CD4-positive, alpha-beta T cell treated with Interleukin-10 for 1 hour (primary cell): ENCODE measurements at places on chromosomes 2 and 18.
A peak's percentile ranks its signal among the peaks of the same experiment; 100 is the strongest.

GRCh38 chr2:226185616-226186211 is 613.9 kb downstream of the IRS1 start:
- no peak for DNase-seq

DNA sequence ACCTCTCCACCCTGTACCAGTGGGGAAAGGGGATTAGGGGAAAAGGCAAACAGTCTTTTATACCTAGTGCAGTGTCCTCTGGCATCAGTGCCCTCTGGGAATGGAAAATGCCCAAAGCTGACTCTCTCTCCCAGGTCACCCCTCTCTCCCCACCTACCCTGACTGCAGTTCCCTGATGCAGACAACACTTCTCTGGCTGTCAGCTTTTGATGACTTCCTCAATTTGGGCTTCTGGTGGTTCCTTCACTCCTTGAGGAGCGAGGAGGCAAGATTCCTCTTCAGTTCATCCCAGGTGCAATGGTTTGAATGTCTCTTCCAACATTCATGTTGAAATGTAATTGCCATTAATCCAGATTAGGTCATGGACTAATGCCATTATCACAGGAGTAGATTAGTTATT is 19.7 kb upstream of the PPM1B start:
- no peak for DNase-seq

- DNase-seq: no peak
Measured at GRCh38 chr2:138121666-138122661, 157.7 kb downstream of the HNMT start.

GRCh38 chr2:162254236-162254871 is 11.1 kb upstream of the FAP start:
- no peak for DNase-seq

- DNase-seq: no peak
Measured at GRCh38 chr18:48766026-48766425, 184.7 kb downstream of the SMAD7 start.

GRCh38 chr18:5238371-5238976 is 41.4 kb upstream of the AKAIN1 start:
- peak; percentile 57 for DNase-seq

- no peak for DNase-seq
Measured at GRCh38 chr2:215136669-215137328, 1.6 kb downstream of the ABCA12 start.

DNA sequence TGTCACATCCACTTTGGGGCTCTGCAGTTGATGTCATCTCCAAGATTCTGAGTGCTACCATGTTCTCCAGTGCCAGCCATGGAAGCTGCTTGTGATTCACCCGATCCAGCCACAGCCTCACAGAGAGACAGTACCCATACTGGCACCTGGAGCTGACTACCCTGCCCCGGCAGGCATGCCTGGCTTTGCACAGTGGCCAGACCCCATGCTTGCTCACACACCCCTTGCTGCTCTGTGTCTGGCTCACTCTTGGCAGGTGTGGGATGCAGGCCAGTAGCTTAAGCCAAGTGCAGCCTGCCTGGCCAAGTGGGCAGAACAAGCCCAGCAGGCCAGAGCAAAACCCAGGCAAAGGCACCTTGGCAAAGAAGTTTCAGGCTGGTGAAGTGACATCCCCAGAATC is 828.4 kb upstream of the VRK2 start:
- no peak for DNase-seq
